ENCODE measurements at places on chromosomes 6 and 20. TPM values are rescaled to one million over a fixed set of nuclear protein-coding genes. Genes with fewer than 3 reads are reported as not detected.

ADTRP gene
- 0.84 TPM for polyA plus RNA-seq

MAFB gene
- polyA plus RNA-seq = 1.3 TPM

NAPB gene
- polyA plus RNA-seq = 12.2 TPM

PTCHD4 gene
- polyA plus RNA-seq = not detected

LBP gene
- polyA plus RNA-seq = not detected

FLRT3 gene
- polyA plus RNA-seq = not detected

TSHZ2 gene
- 1.00 TPM for polyA plus RNA-seq

FITM2 gene
- polyA plus RNA-seq = 2.9 TPM

BANF2 gene
- not detected for polyA plus RNA-seq

GSTA3 gene
- polyA plus RNA-seq = not detected

C20orf173 gene
- polyA plus RNA-seq = not detected

DDX43 gene
- polyA plus RNA-seq = 2.1 TPM

FOXQ1 gene
- not detected for polyA plus RNA-seq

WFDC5 gene
- polyA plus RNA-seq = not detected

HLA-DOB gene
- 231 TPM for polyA plus RNA-seq

TTPAL gene
- 4.0 TPM for polyA plus RNA-seq

PABPC1L gene
- 323 TPM for polyA plus RNA-seq

RGS17 gene
- not detected for polyA plus RNA-seq

SNAP91 gene
- polyA plus RNA-seq = not detected

SPTLC3 gene
- polyA plus RNA-seq = 0.01 TPM

RSPO4 gene
- 0.07 TPM for polyA plus RNA-seq

CDH22 gene
- not detected for polyA plus RNA-seq

DEFB124 gene
- not detected for polyA plus RNA-seq

CCDC170 gene
- not detected for polyA plus RNA-seq

CASS4 gene
- polyA plus RNA-seq = 0.17 TPM

CYP39A1 gene
- not detected for polyA plus RNA-seq

KHDRBS2 gene
- 12.2 TPM for polyA plus RNA-seq

PLCB1 gene
- polyA plus RNA-seq = 0.07 TPM

SCGN gene
- not detected for polyA plus RNA-seq

MDFI gene
- not detected for polyA plus RNA-seq

IL17F gene
- not detected for polyA plus RNA-seq

DPPA5 gene
- polyA plus RNA-seq = not detected

TBXT gene
- polyA plus RNA-seq = 0.63 TPM

EMILIN3 gene
- polyA plus RNA-seq = not detected

CCM2L gene
- polyA plus RNA-seq = not detected

GPX5 gene
- polyA plus RNA-seq = not detected
